ENCODE measurements at places on chromosomes 7 and 10. TPM values are rescaled to one million over a fixed set of nuclear protein-coding genes. Genes with fewer than 3 reads are reported as not detected.

Gene NME8
- not detected for total RNA-seq

Gene NUTM2B
- 0.84 TPM for total RNA-seq

Gene TAS2R5
- total RNA-seq = not detected

Gene UCMA
- total RNA-seq = not detected

Gene ST8SIA6
- 0.14 TPM for total RNA-seq

Gene SPDYE11
- not detected for total RNA-seq

Gene EIF5AL1
- total RNA-seq = 0.81 TPM

Gene CLDN4
- total RNA-seq = 1.2 TPM

Gene GPR26
- not detected for total RNA-seq

Gene WDR86
- total RNA-seq = not detected
